ENCODE measurements at places on chromosomes 16 and 17.

- DNase-seq: no peak
Measured at GRCh38 chr16:6964679-6965078, 368.0 kb upstream of the RBFOX1 start.

DNA sequence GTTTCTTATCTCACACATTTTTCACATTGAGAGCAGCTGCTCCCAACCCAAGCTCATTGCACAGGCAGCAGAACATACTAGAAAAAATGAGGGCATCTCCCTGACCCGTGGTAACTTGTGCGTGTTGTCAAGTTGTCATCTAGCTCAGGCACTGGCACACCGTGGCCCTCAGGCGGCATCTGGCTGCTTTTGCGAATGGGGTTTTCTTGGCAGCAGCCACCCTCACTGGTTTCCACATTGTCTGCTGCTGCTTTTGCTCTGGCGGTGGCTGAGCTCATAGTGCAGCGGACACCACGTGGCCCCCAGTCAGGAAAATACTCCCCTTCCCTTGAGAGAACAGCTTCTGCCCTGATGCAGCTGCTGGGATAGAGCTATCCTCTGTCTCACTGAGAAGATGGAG, 9.4 kb upstream of the TEDC2 start:
- no peak for DNase-seq

- DNase-seq: no peak
Measured at GRCh38 chr17:3917391-3917931, 1.2 kb upstream of the P2RX1 start.

- DNase-seq: no peak
Measured at GRCh38 chr16:23826528-23827045, 9.2 kb upstream of the PRKCB start.

DNA sequence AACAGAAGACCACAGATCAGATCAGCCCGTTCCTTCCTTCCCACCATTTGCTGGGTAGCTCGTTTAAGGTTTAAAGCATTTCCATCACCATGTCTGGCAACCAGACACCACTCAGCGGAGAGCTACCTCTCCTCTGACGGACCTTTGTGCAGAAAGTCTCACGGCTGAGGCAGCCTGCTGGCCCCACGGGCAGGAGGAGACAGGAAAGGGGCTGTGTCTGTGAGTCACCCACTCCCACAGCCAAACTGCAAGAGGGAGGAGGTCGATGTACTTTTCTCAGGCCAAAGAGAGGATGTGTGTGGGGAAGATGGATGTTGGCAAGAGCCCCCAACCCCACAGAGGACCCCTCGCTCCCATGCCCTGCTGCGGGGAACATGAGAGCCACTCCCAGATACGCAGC, 92.1 kb downstream of the ZNF423 start:
- DNase-seq: no peak

DNA sequence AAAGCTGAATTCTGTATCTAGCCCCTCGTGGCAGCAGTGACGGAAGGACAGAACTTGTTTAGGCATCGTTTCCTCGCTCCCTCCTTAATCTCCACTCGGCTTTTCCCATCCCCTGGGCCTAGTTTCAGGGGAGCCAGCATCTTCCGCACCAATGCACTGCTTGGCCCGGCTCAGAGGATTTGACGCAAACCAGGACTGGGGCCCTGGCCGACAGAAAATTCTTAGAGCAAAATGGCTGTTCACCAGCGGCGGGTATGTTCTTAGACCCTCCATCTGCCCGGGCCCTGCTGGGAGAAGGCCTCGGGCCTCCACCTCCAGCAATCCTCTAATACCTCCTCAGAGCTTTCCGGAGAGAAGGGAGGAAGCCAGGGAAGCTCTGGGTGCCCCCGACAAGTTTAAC, 54.6 kb downstream of the TBC1D16 start:
- no peak for DNase-seq

DNA sequence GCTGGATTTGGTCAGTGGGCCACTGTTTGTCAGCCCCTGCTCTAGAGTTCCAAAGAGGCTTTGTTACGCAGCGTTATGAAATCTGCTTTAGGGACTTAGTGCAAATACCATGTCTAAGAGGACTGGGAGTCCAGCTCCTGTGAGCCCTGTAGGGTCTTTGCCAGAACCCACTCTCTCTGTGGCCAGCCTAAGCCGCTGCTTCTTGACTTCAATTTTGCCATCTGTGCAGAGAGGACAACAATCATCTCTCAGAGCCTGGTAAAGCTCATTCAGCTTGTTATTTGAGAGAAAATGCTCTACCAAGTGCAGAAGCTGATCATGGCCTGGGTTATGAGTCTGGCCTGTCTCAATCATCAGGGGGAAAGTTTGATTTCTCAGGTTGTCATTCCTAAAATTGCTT, 17.9 kb downstream of the CA10 start:
- no peak for DNase-seq

GRCh38 chr17:43734376-43734775, 24.2 kb downstream of the SOST start:
- DNase-seq: no peak

GRCh38 chr17:38717139-38717745, 12.2 kb downstream of the MLLT6 start:
- no peak for DNase-seq

- DNase-seq: no peak
Measured at GRCh38 chr16:75264999-75265910, 13.8 kb upstream of the BCAR1 start.

DNA sequence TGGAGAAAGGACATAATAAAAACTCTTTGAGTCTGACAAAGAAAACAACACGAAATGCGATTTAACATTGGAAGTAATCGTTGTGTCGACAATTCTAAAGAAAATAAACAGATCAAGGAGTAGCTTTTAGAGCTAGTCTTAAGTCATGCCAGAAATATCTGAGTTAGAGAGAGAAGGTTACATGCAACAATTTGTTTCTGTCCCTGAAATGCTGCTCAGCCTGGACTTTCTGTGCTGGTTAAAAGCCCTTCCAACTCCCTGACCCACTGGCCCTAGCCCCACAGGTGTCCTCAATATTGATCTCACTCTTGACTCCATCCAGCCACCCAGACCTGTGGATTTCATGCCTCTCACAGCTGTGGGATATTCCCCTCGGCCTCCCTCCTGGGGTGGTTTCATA, 33.2 kb upstream of the TEX2 start:
- DNase-seq: no peak

- DNase-seq: no peak
Measured at GRCh38 chr16:14559809-14560241, 70.2 kb downstream of the PARN start.

DNA sequence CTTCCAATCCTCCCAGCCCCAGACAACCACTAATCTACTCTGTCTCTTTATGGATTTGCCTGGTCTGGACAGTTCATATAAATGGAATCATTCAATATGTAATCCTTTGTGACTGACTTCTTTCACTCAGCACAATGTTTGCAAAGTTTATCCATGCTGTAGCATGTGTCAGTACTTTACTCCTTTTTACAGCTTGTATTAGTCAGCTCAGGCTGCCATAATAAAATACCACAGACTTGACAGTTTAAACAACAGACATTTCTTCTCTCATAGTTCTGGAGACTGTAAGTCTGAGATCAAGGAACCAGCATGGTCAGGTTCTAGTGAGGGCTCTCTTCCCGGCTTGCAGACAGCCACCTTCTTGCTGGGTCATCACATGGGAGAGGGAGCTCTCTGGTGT, 41.3 kb downstream of the GPRC5B start:
- DNase-seq: no peak

DNA sequence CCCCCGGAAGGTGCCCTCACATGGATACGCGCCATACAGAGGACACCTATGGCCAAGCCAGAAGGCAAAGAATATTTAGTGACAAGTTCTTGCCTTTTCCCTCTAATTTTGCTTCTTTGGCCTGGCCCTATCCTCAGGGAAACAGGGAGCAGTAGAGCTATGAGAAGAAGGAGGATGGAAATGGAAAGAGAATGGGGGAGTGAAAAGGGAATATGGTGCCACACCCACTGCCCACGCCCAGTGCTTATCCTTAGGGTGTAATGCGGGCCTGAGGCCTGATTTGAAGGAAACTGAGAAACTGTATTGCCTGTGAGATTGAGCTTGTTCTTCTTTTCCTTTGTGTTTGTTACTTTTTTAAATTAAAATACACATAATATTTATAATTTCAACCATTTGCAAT, 255.1 kb downstream of the HS3ST3A1 start:
- DNase-seq: no peak

DNA sequence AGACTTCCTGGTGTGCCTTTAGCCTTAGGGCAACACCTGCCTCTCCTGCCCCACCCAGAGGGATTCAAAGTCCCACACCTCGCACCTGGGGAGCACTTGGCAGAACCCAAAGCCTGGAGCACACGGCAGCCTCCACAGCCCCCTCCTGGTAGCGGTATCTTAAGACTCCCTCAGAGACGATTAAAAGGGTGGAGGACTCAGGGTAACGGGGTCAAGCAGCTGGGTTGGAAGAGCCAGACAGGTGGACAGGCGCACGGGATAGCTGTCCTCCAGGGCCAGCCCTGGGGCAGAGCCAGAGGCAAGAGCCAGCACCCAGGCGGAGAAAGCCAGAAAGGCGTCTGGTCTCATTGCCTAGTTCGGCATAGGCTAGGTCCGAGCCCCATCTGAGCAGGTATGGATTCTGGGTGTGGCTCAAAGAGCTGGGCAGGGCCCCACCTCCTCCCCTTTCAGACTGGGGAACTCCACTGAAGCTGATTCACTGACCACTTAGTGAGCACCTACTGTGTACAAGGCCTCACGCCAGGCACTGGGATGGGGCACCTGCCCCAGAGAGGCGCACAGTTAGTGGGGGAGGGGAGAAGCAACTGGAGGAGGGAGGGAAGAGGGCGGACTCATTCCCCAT, 55.0 kb upstream of the MEAK7 start:
- no peak for DNase-seq

All from NCI-H510A (cell line).